CD4-positive, CD25-positive, alpha-beta regulatory T cell (primary cell): ENCODE measurements at places on chromosomes 1 and 21. TPM values are rescaled to one million over a fixed set of nuclear protein-coding genes. Genes with fewer than 3 reads are reported as not detected.

Gene PCSK9
- total RNA-seq = not detected

- no peak for DNase-seq
Measured at GRCh38 chr1:19021845-19022244, 65.4 kb upstream of the IFFO2 start.

Gene IGSF3
- 0.42 TPM for total RNA-seq

GRCh38 chr1:39898648-39899603, 2.8 kb downstream of the MYCL start:
- DNase-seq = no peak

Gene KRTAP19-6
- total RNA-seq = not detected

DNA sequence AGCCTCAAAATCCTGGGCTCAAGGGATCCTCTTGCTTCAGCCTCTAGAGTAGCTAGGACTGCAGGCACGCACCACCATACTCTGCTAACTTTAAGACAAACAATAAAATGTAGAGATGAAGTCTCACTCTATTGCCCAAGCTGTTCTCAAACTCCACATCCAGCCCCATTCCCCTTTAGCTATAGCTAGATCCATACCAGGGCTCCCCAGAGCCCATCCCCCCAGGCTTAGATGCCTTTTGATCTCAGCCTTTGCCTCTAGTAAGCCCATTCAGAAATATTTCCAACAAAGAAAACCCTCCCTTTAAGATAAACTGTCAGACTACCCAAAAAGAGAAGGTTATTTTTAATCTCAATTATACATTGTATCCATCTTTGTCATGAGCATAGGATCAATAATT, 325.4 kb downstream of the CHRM3 start:
- DNase-seq = no peak

Gene PLA2G2D
- not detected for total RNA-seq

DNA sequence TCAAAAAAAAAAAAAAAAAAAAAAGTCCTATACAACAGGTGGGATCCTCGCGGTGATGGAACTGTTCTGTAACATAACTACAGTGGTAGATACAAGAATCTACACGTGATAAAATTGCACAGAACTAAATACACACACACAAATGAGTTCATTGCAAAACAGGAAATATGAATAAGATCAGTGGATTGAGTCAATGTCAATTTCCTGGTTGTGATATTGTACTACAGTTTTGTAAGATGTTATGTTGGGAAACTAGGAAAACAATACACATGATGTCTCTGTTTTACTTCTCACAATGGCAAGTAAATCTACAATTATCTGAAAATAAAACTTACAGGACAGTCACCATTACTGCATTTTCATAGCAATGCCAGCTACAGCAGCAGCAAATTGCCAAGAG, 59.8 kb downstream of the ITGB3BP start:
- no peak for DNase-seq
